ENCODE measurements at places on chromosomes 11 and 22. TPM values are rescaled to one million over a fixed set of nuclear protein-coding genes. Genes with fewer than 3 reads are reported as not detected.

The EXT2 gene
- 12.3 TPM for polyA plus RNA-seq

The CD3E gene
- not detected for polyA plus RNA-seq

The MMP27 gene
- not detected for polyA plus RNA-seq

The OR56A1 gene
- not detected for polyA plus RNA-seq

The HTR3A gene
- not detected for polyA plus RNA-seq

The TRPC6 gene
- polyA plus RNA-seq, result not detected

The CCDC179 gene
- polyA plus RNA-seq, result not detected

The CNGA4 gene
- not detected for polyA plus RNA-seq

The HEPN1 gene
- not detected for polyA plus RNA-seq

The FOLR3 gene
- polyA plus RNA-seq, result not detected

The CYB5R2 gene
- not detected for polyA plus RNA-seq

The KCNC1 gene
- polyA plus RNA-seq, result 201 TPM

The UCP3 gene
- polyA plus RNA-seq, result 0.58 TPM

The ZP1 gene
- polyA plus RNA-seq, result not detected

The MMP3 gene
- polyA plus RNA-seq, result not detected

The PANX3 gene
- polyA plus RNA-seq, result not detected

The PARVA gene
- 14.0 TPM for polyA plus RNA-seq

The NAALADL1 gene
- polyA plus RNA-seq, result not detected

The SEC14L3 gene
- not detected for polyA plus RNA-seq

The OR52I1 gene
- polyA plus RNA-seq, result not detected

The BTBD10 gene
- 244 TPM for polyA plus RNA-seq

The LDHAL6A gene
- polyA plus RNA-seq, result not detected

The HYLS1 gene
- polyA plus RNA-seq, result 15.8 TPM

The SAA2 gene
- polyA plus RNA-seq, result not detected

The ANO1 gene
- 28.8 TPM for polyA plus RNA-seq

The AHNAK gene
- polyA plus RNA-seq, result 0.73 TPM

The ZPR1 gene
- polyA plus RNA-seq, result 16.0 TPM

The GLB1L2 gene
- polyA plus RNA-seq, result 4.9 TPM

The MPZL2 gene
- not detected for polyA plus RNA-seq

The WNT7B gene
- 0.45 TPM for polyA plus RNA-seq

The POTEH gene
- polyA plus RNA-seq, result not detected

The RAB38 gene
- polyA plus RNA-seq, result not detected

The C2CD2L gene
- 3.4 TPM for polyA plus RNA-seq

The APOBEC3A gene
- not detected for polyA plus RNA-seq

The C11orf52 gene
- polyA plus RNA-seq, result 1.7 TPM

The ENTHD1 gene
- polyA plus RNA-seq, result not detected

The TRIM49 gene
- not detected for polyA plus RNA-seq

The DEPDC7 gene
- polyA plus RNA-seq, result not detected

The CEP126 gene
- polyA plus RNA-seq, result 71.5 TPM

The SNAP29 gene
- polyA plus RNA-seq, result 27.4 TPM

The SERPING1 gene
- polyA plus RNA-seq, result 24.1 TPM
